ENCODE measurements at places on chromosomes 12 and 14.

DNA sequence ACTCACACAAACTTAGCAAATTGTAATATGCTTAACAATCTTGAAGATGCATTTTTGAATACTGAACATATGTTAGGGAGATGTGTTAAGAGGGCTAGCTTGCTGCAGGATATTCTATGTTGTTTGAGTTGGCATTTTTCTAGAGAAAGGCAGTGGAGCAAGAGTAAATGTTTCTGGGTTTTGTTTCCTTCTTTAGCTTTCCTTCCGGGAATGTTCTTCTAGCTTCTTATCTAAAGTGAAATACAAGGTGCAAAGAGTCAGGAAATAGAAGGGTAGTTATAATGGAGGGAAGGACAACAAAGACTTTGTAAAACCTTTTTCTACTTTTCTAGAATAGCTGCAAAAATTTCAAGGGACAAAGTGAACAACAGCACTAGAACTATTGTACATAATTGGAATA is 77.6 kb upstream of the KCNH3 start:
- DNase-seq = no peak

DNA sequence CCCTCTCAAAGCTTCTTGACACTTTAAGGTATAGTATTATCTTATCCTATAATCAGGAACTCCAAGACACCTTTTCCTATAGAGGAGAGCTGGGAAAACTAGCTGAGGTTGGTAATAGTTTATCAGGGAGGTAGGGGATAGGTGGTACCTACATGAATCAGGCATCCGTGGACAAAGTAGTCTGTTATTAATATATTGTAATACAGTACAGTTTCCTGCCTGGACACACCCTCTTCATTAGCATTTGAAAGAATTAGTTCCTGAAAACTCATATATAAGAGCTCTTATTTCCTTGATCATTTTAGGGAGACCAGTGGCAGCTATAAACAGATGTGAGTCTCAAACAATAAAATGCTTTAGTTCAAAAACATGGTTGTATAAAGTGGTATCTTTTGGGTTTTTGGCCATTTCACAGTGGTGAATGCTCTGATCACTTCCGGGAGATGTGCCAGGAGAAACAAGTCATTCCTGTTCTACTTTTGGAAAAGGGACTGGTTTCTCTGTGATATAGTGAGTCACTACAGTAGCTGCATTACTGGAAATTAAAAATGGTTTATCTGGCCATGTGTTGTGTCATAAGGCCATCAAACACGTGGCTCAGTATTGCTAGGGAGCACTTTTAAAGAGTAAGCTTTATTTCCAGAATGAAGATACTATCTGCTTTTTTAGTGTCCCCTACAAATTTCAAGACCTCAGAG is 98.1 kb downstream of the KLRB1 start:
- DNase-seq = no peak

DNA sequence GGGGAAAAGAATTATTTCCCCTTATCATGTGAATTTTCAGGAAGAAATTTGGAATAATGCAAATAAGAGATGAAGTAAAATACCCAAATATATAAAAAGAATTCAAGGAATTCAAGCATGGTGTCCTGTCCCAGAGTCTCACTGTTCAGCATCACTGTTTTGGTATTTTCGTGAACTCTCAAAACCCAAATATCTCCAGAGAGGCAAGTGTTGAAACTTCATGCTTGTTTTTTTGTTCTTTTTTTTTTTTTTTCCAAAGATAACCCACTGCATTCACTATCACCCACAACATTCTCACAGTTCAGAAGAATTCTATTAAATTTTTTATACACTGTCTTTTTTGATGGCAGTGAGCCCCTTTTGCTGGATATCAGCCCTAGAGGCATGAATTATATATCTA is 354.9 kb downstream of the DIO2 start:
- no peak for DNase-seq

GRCh38 chr12:124780336-124780735 is 83.3 kb downstream of the SCARB1 start:
- DNase-seq = no peak

- peak; percentile 82 for DNase-seq
These were observed 1079.4 kb downstream of the TMEM121 start for GRCh38 chr14:106605548-106606448.

GRCh38 chr14:22427771-22428231 is 161.2 kb downstream of the DAD1 start:
- no peak for DNase-seq

DNA sequence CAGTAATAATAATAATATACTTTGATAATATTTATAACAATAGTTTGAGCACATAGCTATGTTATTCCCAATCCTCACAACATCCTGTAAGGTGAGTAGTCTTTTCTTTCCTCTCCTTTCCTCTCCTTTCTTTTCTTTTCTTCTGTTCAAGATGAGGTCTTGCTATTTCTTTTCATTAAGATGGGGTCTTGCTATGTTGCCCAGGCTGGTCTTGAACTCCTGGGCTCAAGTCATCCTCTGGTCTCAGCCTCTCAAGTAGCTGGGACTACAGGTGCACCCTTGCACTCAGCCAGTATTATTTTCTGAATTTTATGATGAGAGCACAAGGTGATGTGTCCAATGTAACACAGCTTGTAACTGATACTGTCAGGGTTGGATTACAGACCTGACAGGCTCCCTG is 134.6 kb downstream of the OTOGL start:
- DNase-seq = no peak

DNA sequence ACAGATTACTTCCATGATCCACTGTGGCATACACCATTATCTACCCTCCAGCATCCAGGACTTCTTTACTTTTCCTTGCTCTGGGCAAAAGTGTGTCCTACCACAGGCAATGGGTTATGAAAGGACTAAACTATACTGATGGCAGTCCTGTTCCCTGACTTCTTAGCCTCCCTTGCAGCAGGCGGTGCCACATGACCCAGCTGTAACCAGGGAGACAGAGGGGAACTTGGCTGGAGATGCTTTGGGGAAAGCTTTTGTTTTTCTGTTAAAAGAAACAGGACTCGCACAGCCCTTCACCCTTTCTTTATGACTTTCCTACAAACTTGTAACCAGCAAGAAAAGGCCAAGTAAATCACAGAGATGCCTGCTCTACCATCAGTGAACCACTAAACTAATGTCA is 394.4 kb downstream of the PCNX1 start:
- DNase-seq = no peak

DNA sequence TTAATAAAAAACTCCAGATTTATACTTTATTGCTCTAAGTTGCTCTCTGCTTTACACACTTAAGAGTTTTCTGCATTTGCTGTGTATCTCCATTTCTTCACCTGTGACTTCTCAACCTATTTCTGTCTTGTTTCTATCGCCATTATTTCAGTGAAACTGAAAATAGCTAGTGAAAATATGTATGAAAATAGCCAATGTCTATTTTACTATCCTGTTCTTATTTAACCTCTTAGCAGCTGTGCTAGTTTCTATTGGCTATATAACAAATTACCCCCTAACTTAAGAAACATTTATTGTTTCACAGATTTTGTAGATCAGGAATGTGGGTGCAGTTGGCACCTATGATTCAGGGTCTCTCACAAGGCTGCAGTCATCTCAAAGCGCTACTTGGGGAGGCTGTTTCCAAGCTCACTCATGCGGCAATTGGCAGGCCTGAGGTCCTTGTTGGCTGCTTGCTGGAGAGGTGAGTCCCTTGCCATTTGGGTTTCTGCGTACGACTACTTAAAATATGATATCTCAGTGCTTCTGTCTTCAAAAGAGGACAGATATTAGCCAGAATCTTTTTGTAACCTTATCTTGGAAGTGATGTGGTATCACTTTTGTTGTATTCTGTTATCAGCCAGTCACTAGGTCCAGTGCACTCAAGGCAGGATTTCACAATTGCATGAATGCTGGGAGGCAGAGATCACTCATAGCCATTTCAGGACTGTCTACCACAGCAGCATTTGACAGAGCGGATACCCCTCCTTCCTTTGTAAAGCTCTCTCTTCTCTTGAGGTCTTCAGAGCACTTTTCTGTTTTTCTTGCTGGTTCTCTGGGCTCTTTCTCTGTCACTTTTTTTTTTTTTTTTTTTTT is 7.2 kb downstream of the ERC1 start:
- no peak for DNase-seq

DNA sequence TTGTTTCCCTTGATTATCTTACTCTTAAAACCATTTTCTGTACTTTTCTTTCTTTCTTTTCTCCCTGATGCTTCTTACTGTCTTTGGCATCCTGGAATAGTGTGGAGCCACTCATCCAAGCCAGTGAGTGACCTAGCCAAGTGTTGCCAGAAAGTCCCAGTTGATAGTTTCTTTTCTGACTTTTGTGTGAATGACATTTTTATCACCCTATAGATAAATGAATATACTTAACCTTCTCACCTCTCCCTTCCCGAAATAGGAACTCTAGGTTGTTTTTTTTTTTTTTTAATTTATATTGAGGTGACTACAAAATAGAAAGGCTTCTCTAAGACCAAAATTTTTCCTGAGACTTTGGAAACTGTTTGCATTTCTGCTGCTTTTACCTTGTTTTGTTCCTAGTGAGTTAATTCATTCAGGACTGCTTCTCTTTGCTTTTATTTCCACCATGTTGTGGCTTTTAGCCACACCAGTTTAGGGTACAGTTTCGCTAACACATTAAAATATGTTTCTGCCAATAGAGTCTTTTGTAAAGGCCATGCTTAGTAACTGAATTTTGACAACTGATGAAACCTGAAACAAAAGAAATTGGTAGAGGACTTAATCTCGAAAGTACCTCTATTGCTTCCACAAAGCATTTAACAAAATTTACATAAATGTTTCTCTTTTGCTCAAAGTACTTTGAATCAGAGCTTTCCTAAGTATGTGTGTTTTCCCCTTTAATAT is 194.6 kb downstream of the ERC1 start:
- no peak for DNase-seq

- DNase-seq = no peak
These were observed 159.9 kb downstream of the BMP4 start for GRCh38 chr14:53796734-53797133.

DNA sequence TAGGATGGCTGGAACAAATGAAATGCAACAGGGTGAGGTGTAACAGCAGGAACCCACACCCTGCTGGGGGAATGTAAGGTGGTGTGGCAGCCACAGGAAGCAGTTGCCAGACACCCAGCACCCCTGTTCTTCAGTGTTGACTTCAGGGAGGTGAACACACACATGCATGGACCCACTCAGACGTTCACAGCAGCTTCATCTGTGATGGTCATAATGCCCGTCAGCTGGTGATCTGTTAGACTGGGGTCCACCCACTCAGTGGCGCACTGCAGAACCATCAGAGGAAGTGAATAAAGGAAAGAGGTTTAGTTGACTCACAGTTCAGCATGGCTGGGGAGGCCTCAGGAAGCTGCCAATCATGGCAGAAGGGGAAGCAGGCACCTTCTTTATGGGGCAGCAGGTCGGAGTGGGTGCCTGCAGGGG is 22.7 kb upstream of the TEX22 start:
- DNase-seq = peak; percentile 37

GRCh38 chr12:106918746-106919145 is 37.0 kb upstream of the TMEM263 start:
- no peak for DNase-seq

GRCh38 chr14:61803755-61804154 is 41.5 kb downstream of the SNAPC1 start:
- DNase-seq = no peak

GRCh38 chr14:60133487-60133886 is 31.7 kb downstream of the DHRS7 start:
- DNase-seq = no peak

GRCh38 chr12:94795520-94795919 is 145.2 kb upstream of the TMCC3 start:
- DNase-seq = no peak

GRCh38 chr12:5923043-5923605 is 21.9 kb downstream of the ANO2 start:
- DNase-seq = no peak

DNA sequence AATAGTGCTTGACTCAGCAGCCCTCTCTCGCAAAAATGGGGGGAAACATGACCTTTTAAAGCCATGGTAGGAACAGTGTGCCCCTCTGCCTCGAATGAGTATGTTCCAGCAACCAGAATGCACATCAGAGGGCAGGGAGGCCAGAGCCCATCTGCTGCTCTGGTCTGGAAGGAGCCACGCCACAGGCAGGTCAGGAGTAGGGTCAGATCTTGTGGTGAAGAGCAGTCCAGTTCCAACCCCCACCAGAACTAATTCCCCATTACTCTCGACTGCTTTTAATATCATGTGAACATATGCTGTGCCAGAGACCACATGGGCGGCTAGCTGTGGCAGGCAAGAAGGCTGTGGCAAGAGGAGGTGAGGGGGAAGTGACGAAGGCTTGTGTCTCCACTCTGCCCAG is 34.6 kb upstream of the TMX1 start:
- DNase-seq = no peak

GRCh38 chr14:36941783-36942521 is 230.5 kb downstream of the SLC25A21 start:
- DNase-seq = peak; percentile 30

- DNase-seq = no peak
These were observed 81.2 kb downstream of the BTG1 start for GRCh38 chr12:92064422-92064821.

DNA sequence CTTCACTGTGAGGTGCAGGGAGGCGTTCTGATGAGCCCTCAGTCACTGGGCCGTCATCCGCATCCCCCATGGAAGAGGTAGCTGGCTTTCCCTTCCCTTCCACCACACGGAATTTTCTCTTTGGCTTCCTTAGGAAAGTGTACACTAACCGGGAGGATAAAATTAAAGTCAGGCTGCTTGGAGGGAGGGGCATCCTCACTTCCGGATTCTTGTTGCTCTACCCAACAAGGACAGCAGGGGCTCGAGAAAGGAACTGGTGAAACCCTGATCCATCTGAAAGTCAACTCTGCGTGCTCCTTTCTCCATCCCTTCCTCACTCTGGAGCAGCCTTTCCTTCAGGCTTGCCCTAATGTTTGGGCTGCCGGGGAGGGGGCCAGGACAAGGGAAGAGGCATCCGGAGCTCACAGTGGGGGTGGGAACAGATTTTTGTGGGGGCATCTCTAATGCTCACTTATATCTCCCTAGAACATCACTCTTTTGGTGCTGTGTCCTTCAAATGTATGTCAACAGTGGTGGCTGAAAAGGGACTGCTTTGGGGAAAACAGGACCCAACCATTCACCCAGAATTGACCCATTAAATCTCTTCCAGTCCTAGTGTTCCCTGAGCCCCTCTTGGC is 101.4 kb upstream of the FKBP4 start:
- no peak for DNase-seq
